Skin of body (tissue), 3 donors: ENCODE measurements at places on chromosomes 1 and 21.

- DNase-seq = no peak
Observed at GRCh38 chr1:219042769-219043168, 130.9 kb upstream of the LYPLAL1 start.

- DNase-seq = no peak
Observed at GRCh38 chr1:54453022-54453421, 46.8 kb upstream of the SSBP3 start.

- DNase-seq = no peak
Observed at GRCh38 chr1:247468481-247469140, 10.7 kb upstream of the OR2B11 start.

GRCh38 chr1:56901716-56902115 lies 47.1 kb downstream of the C8A start:
- no peak for DNase-seq

DNA sequence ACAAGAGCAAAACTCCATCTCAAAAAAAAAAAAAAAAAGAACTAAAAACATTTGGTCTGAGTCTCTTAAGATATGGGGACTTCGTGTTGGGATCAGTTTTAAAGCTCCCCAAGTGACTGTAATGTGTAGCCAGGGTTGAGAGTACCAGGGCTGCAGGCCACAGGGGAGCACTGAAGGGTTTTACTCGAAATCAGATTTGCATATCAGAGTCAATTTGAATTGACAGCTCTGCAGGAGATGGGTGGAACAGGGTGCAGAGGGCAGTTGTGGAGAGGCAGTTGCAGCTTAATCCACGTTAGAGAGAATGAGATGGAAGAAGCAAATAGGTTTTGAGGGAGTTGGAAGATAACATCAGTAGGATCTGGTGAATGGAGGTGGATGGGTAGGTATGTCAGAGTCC lies 20.6 kb upstream of the ELOA start:
- no peak for DNase-seq
